ENCODE measurements at places on chromosomes 5 and 9. TPM values are rescaled to one million over a fixed set of nuclear protein-coding genes. Genes with fewer than 3 reads are reported as not detected.

DNA sequence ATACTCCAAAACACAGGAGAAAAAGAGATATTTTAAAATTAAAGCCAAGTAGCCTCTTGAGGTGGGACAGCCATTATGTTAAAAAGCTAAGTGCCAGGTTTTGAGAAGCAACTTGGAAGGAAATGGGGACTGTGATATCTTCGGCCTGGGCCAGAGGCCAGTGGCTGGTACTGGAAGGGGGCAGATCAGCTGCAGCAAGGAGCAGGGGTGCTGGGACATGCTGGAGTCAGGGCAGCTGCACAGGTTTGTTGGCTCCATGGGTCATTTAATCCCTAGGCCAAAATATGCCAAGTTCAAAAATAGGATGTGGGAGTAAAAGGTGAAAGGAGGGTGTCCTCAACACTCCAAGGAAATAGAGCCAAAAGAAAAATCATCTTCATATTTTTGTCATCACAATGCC lies 30.0 kb downstream of the ADRB2 start:
- no peak overlapping the region for H3K4me3 ChIP-seq
- H3K27ac ChIP-seq = peak overlapping the region; percentile 3
- no peak for DNase-seq
- no peaks in the 10 kb centered on the region for H3K4me1 ChIP-seq

The LRRC70 gene
- 15.4 TPM for total RNA-seq

GRCh38 chr9:133403766-133404453 lies 13.9 kb downstream of the REXO4 start:
- peak; percentile 86 for DNase-seq
- H3K27ac ChIP-seq = no peak overlapping the region
- peaks cover 12% of the 10 kb centered on the region for H3K4me1 ChIP-seq
- no peak overlapping the region for H3K4me3 ChIP-seq
- H3K27me3 ChIP-seq = no peaks in the 10 kb centered on the region
- peaks cover 81% of the 10 kb centered on the region for H3K36me3 ChIP-seq

The SPATA31C1 gene
- total RNA-seq = not detected

GRCh38 chr5:3041001-3041400 lies 289.5 kb upstream of the IRX2 start:
- no peak for DNase-seq
- no peaks in the 10 kb centered on the region for H3K4me1 ChIP-seq
- no peak overlapping the region for H3K27ac ChIP-seq
- no peaks in the 10 kb centered on the region for H3K36me3 ChIP-seq

The KIAA1191 gene
- total RNA-seq = 72.6 TPM

- H3K36me3 ChIP-seq = no peaks in the 10 kb centered on the region
- peak within 1 kb of the TSS; percentile 50 for H3K4me3 ChIP-seq
- H3K27me3 ChIP-seq = peaks cover 98% of the 10 kb centered on the region
Measured at GRCh38 chr9:34589636-34590380, at the start of gene CNTFR. Gene CNTFR (minus strand): TSS chr9:34589724. CDS start chr9:34568981, 20,743 bp downstream.

GRCh38 chr5:33888587-33888986 lies 3.2 kb downstream of the ADAMTS12 start:
- no peak overlapping the region for H3K4me3 ChIP-seq
- H3K27ac ChIP-seq = no peak overlapping the region
- H3K36me3 ChIP-seq = no peaks in the 10 kb centered on the region
- DNase-seq = no peak
- H3K4me1 ChIP-seq = no peaks in the 10 kb centered on the region

GRCh38 chr9:90815944-90816357 lies 14.3 kb downstream of the SYK start:
- H3K27me3 ChIP-seq = no peaks in the 10 kb centered on the region
- H3K4me3 ChIP-seq = no peak overlapping the region
- peaks cover 86% of the 10 kb centered on the region for H3K4me1 ChIP-seq
- no peak for DNase-seq
- peak overlapping the region; percentile 83 for H3K27ac ChIP-seq
- no peaks in the 10 kb centered on the region for H3K36me3 ChIP-seq

DNA sequence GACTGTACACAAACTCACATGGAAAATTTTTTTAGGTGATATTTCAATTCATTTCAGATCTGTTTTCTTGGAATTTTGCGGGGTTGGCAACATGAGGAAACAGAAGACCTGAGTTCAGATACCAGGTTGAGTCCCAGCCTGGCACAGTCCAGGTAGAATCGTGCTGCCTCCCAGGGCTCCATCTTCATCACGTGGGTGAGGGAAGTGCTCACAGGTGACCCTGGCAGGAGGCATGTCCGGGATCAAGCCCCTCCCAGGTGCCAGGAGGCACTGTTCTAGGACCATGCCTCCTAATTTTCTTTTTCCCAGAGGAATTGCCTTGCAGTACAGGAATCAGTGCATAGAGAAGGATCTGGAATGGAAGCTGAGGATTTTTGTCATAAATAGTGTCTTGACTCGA lies 318.3 kb upstream of the IRX4 start:
- no peaks in the 10 kb centered on the region for H3K27me3 ChIP-seq
- H3K27ac ChIP-seq = no peak overlapping the region
- H3K4me1 ChIP-seq = no peaks in the 10 kb centered on the region

- no peaks in the 10 kb centered on the region for H3K36me3 ChIP-seq
- H3K27me3 ChIP-seq = no peaks in the 10 kb centered on the region
- no peaks in the 10 kb centered on the region for H3K4me1 ChIP-seq
- no peak overlapping the region for H3K27ac ChIP-seq
- no peak overlapping the region for H3K4me3 ChIP-seq
Measured at GRCh38 chr9:129368444-129368978, 190.4 kb upstream of the IER5L start.

GRCh38 chr9:4309806-4310205 lies 9.9 kb upstream of the GLIS3 start:
- H3K4me3 ChIP-seq = no peak overlapping the region
- no peak for DNase-seq
- no peak overlapping the region for H3K27ac ChIP-seq
- no peaks in the 10 kb centered on the region for H3K4me1 ChIP-seq
- H3K36me3 ChIP-seq = no peaks in the 10 kb centered on the region
- H3K27me3 ChIP-seq = no peaks in the 10 kb centered on the region

- H3K4me3 ChIP-seq = no peak overlapping the region
- no peak overlapping the region for H3K27ac ChIP-seq
- no peaks in the 10 kb centered on the region for H3K27me3 ChIP-seq
- H3K4me1 ChIP-seq = peaks cover 19% of the 10 kb centered on the region
Measured at GRCh38 chr5:171906703-171907590, 99.5 kb downstream of the FBXW11 start.

DNA sequence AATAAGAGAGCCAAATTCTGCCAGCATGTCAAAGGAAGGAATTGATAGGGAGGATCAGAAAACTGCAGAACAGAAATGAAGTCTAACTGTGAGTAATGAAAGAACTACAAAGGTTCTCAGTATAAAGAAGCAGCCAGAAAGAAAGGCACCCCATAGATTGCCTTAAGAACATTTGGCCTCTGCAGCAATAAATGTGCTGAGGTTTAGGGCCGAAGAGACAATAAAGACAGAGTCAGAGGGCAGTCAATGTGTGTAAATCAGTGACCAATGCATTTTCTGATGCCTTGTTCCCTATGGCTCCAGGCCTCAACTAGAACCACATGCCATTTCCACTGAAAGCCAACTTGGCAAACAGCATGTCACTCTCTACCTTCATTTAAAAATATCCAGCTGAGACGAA lies 281.0 kb downstream of the HINT1 start:
- no peaks in the 10 kb centered on the region for H3K36me3 ChIP-seq
- H3K27ac ChIP-seq = no peak overlapping the region
- H3K27me3 ChIP-seq = no peaks in the 10 kb centered on the region
- DNase-seq = no peak
- H3K4me3 ChIP-seq = no peak overlapping the region
- H3K4me1 ChIP-seq = no peaks in the 10 kb centered on the region

DNA sequence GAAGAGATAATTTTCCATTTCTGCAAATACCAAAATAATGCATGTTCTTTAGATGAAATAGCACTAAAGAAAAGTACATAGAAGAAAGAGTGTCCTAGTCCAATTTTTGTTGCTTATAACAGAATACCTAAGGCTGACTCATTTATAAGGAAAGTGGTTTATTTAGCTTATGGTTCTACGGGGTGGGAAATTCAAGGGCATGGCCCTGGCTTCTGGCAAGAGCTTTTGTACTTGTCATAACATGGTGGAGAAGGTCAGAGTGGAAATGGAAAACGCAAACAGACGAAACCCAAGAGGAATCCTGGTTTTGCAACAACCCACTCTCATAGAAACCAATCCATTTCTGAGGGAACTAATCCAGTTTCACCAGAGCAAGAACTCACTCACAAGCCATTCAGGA lies 283.7 kb downstream of the CSNK1G3 start:
- H3K27me3 ChIP-seq = no peaks in the 10 kb centered on the region
- H3K36me3 ChIP-seq = no peaks in the 10 kb centered on the region
- DNase-seq = no peak
- H3K27ac ChIP-seq = no peak overlapping the region
